D341Med (cell line): ENCODE measurements at places on chromosomes 5 and 9.

- DNase-seq = no peak
Observed at GRCh38 chr5:103454770-103455169, 107.8 kb downstream of the NUDT12 start.

DNA sequence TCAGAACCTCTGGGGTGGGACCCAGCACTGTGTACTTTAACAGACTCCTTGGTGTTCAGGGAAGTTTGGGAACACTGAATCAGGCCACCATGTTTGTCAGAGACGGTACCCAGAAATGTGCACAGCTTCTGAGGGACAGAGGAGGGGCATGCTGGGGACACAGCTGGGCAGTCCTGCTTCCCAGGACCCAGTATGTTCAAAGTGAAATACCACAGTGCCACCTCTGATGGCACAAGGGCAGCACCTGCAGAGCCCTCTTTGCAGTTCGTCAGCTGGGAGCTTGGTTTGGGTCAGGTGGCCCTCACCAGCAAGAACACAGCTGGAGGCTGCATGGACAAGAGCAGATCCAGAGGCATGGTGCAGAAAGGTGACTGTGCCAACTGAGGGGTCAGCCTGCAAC, 51.2 kb downstream of the NDST1 start:
- DNase-seq = no peak

GRCh38 chr5:180179442-180180420, 29.3 kb downstream of the RASGEF1C start:
- DNase-seq = no peak

GRCh38 chr5:147949711-147950573, 43.6 kb upstream of the C5orf46 start:
- DNase-seq = peak; percentile 41

DNA sequence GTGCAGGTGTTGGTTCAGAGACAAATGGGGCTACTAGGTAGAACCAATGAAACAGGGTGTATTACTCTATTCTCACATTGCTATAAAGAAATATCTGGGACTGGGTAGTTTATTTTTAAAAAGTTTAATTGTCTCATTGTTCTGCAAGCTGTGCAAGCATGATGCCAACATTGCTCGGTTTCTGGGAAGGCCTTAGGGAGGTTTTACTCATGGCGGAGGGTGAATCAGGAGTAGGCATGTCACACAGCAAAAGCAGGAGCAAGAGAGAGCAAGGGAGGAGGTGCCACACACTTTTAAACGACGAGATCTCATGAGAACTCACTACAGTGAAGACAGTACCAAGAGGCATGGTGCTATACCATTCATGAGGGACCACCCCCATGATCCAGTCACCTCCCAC, 134.6 kb downstream of the PIK3R1 start:
- no peak for DNase-seq

DNA sequence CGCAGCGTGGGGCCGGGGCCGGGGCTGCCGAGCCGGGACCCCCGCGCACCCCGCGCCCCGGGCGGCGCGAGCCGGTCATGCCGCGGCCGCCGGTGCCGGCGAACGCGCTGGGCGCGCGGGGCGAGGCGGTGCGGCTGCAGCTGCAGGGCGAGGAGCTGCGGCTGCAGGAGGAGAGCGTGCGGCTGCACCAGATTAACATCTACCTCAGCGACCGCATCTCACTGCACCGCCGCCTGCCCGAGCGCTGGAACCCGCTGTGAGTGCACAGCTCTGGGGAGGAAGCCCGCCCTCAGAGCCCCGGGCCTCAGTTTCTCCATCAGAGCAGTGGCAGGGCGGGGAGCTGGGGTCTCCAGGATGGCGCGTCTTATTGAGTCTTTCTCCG, 335 bp downstream of the GALNT12 start:
- DNase-seq = peak; percentile 77

GRCh38 chr9:82109626-82110025, 121.1 kb downstream of the SPATA31D1 start:
- DNase-seq = no peak

DNA sequence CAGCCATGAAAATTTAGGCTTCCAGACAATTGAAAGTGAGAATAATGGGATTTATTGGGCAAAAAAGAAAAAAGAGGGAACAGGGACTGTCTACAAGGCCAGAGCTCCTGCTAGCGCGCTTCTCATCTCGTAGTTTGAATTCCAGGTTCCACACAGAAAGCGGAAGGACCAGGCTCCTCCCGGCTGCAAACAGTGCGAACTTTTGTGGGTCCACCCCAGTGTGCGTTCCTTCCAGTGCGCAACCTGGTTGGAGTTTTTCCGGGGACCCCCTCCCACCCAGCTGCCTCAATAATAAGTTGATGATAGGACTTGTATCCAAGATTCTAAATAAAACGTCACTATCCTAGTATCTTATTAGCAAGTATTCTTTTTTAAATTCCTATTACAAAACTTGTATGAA, 467.7 kb upstream of the TUSC1 start:
- DNase-seq = no peak

DNA sequence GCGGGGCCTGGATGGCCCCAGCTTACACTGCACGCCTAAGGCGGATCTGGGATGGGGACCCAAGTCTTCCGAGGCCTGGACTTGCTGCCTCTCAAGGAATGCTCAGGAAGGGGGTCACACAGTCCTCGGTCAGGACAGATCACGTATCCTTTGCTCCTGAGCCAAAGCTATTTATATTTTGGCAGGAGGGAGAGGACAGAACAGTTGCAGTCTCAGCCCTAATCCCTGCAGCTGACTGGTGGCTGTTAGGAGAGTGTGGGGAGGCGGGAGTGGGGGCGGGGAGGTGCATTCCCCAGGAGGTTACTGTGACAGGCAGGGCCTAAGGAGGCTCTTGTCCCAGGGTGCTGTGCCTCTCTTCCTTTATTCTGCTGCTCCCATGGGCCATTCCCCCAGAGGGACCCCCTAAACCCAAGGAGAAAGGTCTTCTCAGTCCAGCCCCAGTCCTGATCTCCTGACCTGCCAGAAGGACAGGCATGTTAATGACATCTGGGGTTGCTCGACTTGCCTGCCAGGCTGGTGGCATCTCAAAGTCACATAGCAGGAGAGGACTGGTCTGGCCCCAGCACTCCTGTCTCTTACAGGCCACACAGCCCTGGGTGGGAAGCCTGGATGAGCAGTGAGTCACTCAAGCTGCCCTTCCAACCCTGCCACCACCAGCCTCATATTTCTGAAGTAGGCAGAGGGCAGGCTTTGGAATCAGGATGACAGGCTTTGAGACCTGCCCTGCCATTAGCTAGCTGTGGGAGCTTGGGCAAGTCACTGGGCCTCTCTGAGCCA, 51.9 kb downstream of the COL27A1 start:
- peak; percentile 82 for DNase-seq

DNA sequence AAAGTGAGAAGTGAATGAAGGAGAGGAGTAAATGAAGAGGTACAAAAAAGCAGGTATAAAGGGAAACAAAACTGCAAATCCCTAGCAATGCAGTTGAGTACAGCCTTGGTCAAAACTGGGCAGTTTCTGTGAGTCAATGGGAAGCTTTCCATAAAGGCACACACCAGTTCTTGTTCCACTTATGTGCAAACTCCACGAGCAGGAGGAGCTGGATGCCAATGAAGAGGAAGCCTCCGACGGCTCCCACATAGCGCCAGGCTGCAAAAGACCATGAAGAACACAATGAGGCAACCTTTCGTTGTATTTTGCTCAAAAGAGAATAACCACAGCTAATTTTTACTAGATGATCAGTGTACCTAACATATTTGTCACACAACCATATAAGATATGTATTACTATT, 81.1 kb downstream of the SERINC5 start:
- DNase-seq = no peak

- DNase-seq = peak; percentile 79
Observed at GRCh38 chr5:160287378-160288051, 24.8 kb downstream of the CCNJL start.

GRCh38 chr5:53481887-53482716, 1.7 kb downstream of the FST start:
- peak; percentile 55 for DNase-seq
